ENCODE measurements at places on chromosomes 5 and 9.

DNA sequence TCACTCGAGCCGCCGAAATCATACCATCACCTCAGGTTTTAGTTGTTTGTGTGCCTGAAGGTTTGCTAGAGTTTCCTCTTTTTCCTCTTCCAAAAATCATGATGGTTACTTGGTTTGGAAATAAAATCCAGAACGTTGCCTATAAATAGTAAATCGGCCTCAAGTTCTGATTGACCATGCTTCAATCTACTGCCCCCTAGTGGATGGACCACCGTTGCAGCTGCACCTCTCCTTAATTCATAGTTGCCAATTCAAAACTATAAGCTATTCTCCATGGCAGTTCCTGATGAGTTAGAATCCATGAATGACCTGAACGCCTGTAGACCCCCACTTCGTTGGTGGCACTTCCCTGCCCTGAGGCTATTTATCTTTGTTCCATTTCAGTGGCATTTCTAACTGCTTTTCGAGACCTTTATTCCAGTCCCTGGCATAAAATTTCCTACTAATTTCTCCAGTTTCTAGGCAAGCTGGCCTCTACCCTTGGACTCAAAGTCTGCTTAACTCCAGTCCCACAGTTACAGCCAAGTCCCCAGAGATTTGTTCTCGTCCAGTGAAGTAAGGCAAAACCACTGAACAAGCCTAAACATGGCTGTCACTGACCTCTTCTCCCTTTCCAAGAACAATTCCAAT is 422.6 kb downstream of the EFNA5 start:
- no peak for DNase-seq

DNA sequence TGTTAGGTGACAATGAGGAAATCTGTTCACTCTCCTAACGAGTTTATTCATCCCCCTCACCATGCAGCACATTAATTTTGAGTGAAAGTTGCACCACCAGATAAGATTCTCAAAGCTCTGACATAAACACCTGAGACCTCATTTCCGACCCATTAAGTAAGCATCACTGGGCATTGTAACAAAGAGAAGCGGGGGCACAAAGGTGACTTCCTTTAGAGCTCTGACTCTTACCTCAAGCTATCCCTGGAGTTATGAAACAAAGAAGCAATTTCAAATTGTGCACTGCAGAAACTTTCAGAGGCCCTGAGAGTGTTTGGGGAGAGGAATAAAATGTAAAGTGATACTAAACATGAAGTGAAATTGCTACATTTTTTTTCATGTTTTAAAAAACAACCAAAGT is 29.5 kb downstream of the C5orf15 start:
- DNase-seq = no peak

DNA sequence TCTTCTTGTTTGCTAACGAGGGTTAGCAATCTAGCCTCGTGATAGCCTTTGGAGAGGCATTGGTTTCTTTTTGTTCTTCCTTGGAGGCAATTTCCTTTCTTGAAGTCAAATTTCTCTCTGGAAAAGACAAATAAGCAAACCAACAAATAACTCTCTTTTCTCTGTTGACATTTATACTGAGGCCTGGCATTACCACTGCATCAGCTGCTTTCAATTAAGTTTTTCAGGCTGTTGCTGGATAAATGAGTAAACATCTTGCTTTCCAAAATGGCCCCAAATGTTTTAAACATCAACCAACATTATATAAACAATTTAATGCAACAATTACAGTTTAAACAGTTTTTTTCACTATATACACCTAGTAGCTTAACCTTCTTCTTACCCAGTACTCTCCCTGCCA is 264.4 kb downstream of the HTR1A start:
- no peak for DNase-seq

- no peak for DNase-seq
Measured at GRCh38 chr9:76906647-76906975, 697 bp upstream of the PRUNE2 start.

DNA sequence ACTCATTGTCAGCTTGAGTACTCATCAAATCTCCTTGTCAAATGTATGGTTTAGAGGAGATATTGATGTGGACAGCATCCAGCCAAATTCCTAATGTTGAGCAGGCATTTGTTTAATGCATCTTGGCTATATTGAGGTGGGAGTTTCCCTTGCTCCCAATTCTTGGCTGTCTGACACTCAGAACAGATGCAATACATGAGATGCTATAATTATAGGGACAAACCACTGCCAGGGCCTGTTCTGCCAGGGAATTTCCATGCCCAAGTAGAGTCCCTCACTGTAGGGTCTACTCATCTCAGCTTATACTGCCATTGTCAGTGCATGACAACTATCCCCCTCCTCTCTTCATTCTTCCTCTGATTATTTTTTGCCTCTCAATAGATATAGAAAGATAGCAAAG is 392.0 kb upstream of the KCNN2 start:
- DNase-seq = no peak

DNA sequence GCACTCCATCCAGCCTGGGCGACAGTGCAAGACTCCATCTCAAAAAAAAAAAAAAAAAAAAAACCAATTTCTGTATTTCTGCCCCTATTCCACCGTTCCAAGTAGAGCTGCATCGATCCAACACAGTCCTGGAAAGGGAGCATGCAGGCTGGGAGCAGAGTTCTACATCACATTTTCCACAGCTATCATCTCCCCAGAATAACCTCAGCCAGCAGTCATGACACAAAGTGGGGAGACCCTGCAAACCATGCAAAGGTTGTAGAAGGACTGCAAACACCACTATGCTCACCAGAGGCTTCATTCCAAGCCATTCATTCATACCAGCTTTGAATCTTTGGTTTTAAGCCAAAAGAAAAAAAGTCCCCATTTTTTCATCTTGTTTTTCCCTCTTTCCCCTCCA is 20.8 kb upstream of the ZNF354A start:
- no peak for DNase-seq

DNA sequence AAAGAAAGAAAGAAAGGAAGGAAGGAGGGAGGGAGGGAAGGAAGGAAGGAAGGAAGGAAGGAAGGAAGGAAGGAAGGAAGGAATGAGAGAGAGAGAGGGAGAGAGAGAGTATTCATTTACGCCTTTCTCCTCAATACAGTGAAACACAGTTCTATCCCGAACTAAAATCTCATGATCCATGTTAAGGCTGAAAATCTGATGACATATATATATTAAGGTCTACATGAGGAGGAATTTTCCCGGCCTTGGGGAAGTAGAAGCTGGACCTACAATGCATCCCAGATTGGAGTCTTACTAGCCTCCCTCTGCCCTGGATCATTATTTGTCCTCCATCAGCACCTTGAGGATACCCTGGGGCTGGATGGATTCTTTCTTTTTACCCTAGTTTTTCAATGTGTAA is 95.1 kb upstream of the DAPK1 start:
- no peak for DNase-seq

DNA sequence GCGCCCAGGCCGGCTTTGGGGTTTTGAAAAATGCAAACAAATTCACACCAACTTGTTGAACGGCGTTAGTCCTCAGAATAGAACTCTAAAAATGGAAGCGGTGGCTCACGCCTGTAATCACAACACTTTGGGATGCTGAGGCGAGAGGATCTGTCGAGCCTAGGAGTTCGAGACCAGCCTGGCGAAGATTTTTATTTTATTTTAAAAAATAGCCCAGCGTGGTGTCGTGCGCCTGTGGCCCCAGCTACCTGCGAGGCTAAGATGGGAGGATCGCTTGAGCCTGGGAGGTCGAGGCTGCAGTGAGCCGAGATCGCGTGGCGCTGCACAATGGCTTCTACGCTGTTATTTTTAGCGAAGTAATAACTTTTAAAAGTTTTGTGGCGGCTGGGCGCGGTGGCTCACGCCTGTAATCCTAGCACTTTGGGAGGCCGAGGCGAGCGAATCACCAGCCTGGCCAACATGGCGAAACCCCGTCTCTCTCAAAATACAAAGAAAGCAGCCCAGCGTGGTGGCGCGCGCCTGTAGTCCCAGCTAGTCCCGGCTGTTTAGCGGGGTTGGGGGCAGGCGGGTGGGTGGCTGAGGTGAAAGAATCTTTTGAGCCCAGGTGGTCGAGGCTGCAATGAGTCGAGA is 694 bp upstream of the PLIN2 start:
- DNase-seq = no peak

All from stimulated activated CD8-positive, alpha-beta memory T cell treated with anti-CD3 and anti-CD28 coated beads, Interleukin-2, amount 100 ng/mL, for 1 hour (primary cell).